NCI-H1105 treated with DMSO at 0.1 percent for 48 hours (cell line): ENCODE measurements at places on chromosomes 4 and X.
A peak's percentile ranks its signal among the peaks of the same experiment; 100 is the strongest.

GRCh38 chr4:184248216-184248615 is 30.5 kb upstream of the ENPP6 start:
- no peak for DNase-seq

DNA sequence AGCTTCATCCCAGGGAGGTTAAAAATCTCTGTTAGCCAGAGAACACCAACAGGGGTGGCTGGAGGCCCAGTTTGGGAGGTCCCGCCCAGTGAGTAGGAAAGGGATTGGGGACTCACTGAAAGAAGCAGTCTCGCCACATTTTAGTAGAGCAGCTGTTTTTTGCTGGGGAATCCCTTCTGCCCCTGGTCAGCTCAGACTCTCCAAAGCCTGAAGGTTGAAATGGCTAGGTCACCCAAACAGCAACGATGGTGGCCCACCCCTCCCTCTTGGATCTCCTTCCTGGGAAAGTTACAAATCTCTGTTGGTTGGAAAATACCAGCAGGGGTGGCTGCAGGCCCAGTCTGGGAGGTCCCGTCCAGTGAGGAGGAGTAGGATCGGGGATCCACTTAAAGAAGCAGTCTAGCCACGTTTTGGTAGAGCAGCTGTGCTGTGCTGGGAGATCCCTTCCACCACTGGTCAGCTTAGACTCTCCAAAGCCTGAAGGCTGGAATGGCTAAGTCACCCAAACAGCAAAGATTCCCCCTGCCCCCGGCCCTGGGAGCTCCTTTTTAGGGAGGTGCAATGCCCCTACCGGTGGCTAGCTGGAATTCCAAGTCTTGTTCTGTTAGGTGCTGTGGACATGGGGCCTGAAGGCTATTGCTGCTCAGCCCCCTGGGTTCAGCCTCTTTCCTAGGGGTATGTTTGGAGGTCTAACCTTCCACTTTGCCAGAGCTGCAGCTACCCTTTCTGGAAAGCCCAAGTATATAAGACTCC is 40.0 kb upstream of the TEX13A start:
- no peak for DNase-seq

- peak; percentile 52 for DNase-seq
Observed at GRCh38 chrX:136954930-136955329, 74.4 kb upstream of the RBMX start.

DNA sequence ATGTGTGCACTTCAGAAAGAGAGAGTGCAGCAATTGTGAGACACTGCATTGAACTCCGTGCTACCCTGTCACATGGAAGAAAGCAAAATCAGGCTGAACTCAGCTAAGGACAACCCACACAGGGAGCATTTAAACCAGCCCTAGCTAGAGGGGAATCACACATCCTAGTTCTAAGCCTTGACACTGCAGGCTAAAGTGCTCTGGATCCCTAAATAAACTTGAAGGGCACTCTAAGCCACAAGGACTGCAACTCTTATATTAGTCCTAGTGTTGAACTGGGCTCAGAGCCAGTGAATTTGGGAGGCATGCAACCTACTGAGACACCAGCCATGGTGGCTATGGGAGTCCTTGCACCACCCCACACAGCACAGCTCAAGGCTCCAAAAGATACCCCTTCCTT is 311.9 kb downstream of the OPHN1 start:
- no peak for DNase-seq

- no peak for DNase-seq
Observed at GRCh38 chr4:123017636-123018395, 95.4 kb upstream of the NUDT6 start.

DNA sequence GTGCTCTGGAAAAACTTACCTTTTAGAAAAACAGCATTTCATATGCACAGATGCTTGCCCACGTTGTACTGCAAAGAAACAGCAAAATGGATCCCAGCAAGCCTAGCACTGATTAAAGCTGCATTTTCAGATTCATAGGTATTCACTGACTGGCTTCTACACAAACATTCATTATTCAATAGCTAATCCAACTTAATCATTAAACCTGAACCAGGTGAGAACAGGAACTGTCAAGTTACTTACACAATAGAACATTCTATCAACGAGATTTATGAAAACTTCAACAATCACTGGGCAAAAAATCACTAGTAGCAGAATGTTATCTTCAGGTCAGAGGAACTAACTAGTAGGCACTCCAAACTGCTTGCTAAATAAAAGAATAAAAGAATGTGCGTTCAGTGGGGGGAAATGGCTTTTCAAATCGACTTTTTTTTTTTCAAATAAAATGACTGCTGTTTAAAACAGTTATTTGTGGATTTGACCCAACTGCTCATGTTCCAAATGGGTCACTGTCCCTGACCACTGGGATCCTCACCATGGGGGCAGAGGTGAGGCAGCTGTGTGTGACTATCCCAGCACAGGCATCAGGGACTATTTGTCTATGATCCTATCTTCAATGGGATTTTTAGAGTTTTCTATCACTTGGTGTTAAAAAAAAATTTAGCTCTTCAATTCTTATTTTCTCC is 42.3 kb downstream of the STX18 start:
- DNase-seq, result no peak

DNA sequence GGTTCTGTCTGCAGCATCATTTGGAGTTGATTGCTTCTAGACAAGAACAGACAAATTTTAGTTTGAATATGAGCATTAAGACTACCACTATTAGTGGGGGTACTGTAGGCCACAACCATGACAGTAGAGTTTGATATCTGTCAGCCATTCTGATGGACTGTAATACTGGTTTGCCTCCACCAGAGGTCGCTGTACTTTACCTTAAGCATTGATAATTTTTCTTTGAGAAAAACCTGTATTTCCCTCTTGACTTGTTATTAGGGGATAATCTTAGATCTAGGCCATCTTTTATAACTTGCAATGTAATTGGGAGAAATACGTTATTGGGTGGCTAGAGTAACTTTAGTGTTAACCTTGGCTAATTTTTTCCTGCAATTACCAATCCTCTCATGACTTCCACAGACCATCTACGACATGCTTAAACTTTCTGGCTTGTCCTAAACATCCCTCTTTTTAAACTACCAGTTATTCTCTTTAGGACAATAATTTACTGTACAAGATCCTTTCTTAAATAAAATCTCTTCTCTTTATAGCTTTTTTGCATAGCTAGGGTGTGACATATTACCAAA is 562.4 kb downstream of the MAGEB5 start:
- DNase-seq, result no peak
